HepG2 (cell line): ENCODE measurements at places on chromosomes 2 and 18.

- H3K27ac ChIP-seq: no peak overlapping the region
- no peak overlapping the region for H3K4me3 ChIP-seq
- no peaks in the 10 kb centered on the region for H3K27me3 ChIP-seq
- DNase-seq: no peak
- no peaks in the 10 kb centered on the region for H3K36me3 ChIP-seq
- H3K4me1 ChIP-seq: peaks cover 21% of the 10 kb centered on the region
Measured at GRCh38 chr2:8154270-8154669, 527.6 kb upstream of the ID2 start.

GRCh38 chr2:106904242-106904641, 18.3 kb upstream of the ST6GAL2 start:
- H3K27me3 ChIP-seq: no peaks in the 10 kb centered on the region
- H3K36me3 ChIP-seq: no peaks in the 10 kb centered on the region
- no peak overlapping the region for H3K27ac ChIP-seq
- DNase-seq: no peak

GRCh38 chr18:35041815-35042387, 688 bp downstream of the MAPRE2 start:
- H3K36me3 ChIP-seq: no peaks in the 10 kb centered on the region
- H3K27me3 ChIP-seq: no peaks in the 10 kb centered on the region

DNA sequence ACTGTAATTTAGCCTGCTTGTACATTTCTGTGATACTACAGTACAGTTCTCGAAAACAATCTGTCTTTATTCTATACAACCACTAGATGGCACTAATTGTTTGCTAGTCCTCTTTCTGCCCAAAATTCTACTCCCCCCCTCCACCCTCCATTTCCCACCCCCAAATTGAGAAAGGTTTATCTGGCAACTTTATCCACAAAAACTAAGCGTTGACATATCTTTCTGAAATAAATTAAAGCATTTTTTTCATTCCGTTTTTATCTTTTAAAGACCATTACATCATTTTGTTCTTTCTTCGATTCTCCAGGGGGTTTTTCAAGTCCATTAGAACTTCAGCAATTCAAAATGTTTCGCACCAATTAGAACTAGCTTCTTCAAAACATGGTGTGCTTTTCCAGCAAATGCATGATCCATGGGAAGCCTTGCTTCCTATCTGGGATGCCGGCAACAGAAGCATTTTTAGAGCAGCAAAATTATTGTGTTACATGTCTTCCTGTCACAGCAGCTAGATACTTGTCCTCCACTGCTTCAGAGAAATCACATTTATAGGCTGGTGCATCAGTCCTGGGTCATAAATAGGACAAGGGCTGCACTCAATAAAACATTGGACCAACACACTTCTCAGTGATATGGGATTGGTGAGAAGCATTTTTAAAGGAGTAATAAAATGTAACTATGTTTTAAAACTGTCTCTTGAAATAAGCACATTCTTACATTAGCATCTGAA, 241.3 kb downstream of the PAX3 start:
- H3K27me3 ChIP-seq: no peaks in the 10 kb centered on the region
- no peak overlapping the region for H3K4me3 ChIP-seq
- H3K36me3 ChIP-seq: no peaks in the 10 kb centered on the region
- no peak for DNase-seq
- H3K27ac ChIP-seq: no peak overlapping the region
- H3K4me1 ChIP-seq: no peaks in the 10 kb centered on the region

GRCh38 chr2:95025406-95026319, at the start of gene MAL:
MAL (plus strand) TSS chr2:95025708; CDS start chr2:95025793, 85 bp downstream.
- no peaks in the 10 kb centered on the region for H3K36me3 ChIP-seq
- no peak for DNase-seq
- H3K4me1 ChIP-seq: peaks cover 5% of the 10 kb centered on the region; the same call in 1 of the 2 replicates
- H3K27ac ChIP-seq: no peak within 1 kb of the TSS
- H3K4me3 ChIP-seq: no peak within 1 kb of the TSS
- H3K27me3 ChIP-seq: peaks cover 14% of the 10 kb centered on the region; the same call in 1 of the 2 replicates

DNA sequence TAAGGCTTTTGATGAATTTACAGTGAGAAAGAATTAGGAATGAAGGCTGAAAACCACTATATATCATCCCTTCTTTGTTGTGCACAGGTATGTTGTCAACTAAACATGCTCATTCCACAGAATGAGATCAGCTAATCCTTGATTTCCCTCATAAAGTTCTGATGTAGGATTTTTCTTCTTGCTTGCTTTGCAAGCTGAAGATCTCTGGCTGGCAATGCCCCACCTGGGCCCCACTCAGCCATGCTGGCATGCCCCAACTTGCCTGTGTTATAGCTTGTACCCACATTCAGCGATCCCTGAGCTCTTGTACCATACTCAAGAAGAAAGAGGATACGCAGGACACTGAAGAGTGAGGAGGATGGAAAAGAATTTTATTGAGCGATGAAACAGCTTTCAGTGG, 18.0 kb upstream of the SERPINB11 start:
- no peaks in the 10 kb centered on the region for H3K36me3 ChIP-seq
- H3K27ac ChIP-seq: no peak overlapping the region
- no peak for DNase-seq
- H3K27me3 ChIP-seq: no peaks in the 10 kb centered on the region

- H3K27me3 ChIP-seq: peaks cover 3% of the 10 kb centered on the region
- no peak overlapping the region for H3K27ac ChIP-seq
- H3K36me3 ChIP-seq: no peaks in the 10 kb centered on the region
- H3K4me3 ChIP-seq: no peak overlapping the region
- no peaks in the 10 kb centered on the region for H3K4me1 ChIP-seq
Measured at GRCh38 chr2:2714408-2714807, 383.3 kb upstream of the MYT1L start.

DNA sequence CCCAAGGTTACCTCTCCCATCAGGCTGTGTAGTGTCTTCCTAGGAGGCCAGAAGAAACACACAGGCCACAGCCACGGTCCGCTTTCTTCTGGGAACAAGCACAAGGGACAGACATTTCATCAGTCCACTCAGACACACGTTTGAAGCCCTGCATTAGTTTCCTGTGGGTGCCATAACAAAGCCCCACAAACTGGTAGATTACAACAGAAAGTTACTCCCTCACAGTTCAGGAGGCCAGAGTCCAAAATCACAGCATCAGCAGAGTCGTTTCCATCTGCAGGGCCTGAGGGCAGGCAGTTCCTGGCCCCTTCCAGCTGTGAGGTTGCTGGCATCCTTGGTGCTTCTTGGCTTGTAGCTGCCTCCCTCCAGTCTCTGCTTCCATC, 8.8 kb upstream of the PRLH start:
- no peaks in the 10 kb centered on the region for H3K4me1 ChIP-seq
- H3K27me3 ChIP-seq: peaks cover 5% of the 10 kb centered on the region; the same call in 1 of the 2 replicates
- H3K4me3 ChIP-seq: no peak overlapping the region
- no peak overlapping the region for H3K27ac ChIP-seq
- no peak for DNase-seq

GRCh38 chr18:56083523-56084287, 495.7 kb upstream of the TCF4 start:
- H3K27ac ChIP-seq: no peak overlapping the region
- no peaks in the 10 kb centered on the region for H3K27me3 ChIP-seq
- no peaks in the 10 kb centered on the region for H3K36me3 ChIP-seq
- H3K4me3 ChIP-seq: no peak overlapping the region
- DNase-seq: no peak

DNA sequence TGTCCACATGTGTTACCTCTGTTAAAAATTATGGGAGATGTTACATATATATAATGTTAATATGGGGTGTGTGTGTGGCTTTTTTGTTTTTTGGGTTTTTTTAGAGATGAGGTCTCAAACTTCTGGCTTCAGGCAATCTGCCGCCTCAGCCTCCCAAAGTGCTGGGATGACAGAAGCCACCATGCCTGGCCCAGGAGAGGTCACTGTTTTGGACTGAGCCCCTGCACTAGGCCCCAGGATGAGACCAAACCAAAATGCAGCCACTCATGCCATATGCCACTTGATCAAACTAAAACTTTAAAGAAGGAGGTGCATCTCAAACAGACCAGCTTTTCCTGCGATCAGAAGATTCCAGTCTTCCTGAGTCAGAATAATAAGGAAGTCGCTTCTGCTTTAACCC, 2.5 kb downstream of the ADI1 start:
- H3K27ac ChIP-seq: peak overlapping the region; percentile 2
- H3K4me1 ChIP-seq: peaks cover 68% of the 10 kb centered on the region
- no peak for DNase-seq
- no peak overlapping the region for H3K4me3 ChIP-seq
- H3K36me3 ChIP-seq: peaks cover 15% of the 10 kb centered on the region
- no peaks in the 10 kb centered on the region for H3K27me3 ChIP-seq

DNA sequence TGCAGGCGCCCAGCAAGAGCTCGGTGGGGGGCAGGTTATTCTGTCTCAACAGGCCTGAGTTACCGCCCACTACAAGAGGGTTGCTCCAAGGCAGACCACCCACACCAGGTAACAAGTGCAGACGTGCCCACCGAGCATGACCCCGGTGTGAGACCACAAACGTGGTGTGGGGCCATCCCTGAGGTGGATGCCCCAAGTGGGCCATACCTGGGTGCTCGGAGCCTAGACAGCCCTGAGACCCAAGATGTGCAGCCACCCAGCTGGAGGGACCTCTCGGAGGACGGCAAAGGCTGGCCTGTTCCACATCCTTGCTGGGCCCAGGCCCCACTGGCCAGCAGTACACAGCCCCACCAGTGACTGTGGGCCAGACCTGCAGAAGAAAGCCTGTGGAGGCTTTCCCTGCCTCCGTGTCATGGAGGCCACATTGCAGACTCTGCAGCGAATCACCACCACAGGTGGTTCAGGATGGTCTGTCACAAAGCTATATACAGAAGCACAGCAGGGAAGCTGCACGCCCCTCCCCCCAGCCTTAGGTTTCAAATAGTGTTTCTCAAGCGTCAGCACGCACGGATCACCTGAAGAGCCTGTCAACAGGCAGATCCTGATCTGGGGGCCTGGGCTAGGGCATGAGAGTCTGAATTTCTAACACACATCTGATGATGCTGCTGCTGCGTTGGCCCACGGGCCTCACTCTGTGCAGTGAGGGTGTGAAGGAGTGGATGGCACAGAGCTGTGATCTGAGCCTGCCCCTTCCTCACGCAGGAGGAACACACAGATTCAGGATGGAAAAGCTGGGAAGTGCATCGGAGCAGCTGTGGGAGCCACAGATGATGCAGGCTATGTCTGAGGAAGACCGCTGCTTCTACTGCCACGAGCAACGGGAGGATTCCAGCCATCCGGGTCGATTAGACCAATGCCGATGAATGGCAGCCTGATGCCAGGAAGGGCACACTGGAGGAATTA, 96.8 kb downstream of the UXS1 start:
- no peak overlapping the region for H3K4me3 ChIP-seq
- H3K36me3 ChIP-seq: peaks cover 18% of the 10 kb centered on the region
- no peaks in the 10 kb centered on the region for H3K4me1 ChIP-seq
- no peak overlapping the region for H3K27ac ChIP-seq
- H3K27me3 ChIP-seq: no peaks in the 10 kb centered on the region

- H3K4me3 ChIP-seq: no peak overlapping the region
- H3K4me1 ChIP-seq: no peaks in the 10 kb centered on the region
- H3K27ac ChIP-seq: no peak overlapping the region
- no peak for DNase-seq
- H3K27me3 ChIP-seq: no peaks in the 10 kb centered on the region
Measured at GRCh38 chr18:75728621-75729020, 301.1 kb upstream of the SMIM21 start.

GRCh38 chr2:197297266-197297665, 13.3 kb downstream of the ANKRD44 start:
- H3K4me1 ChIP-seq: no peaks in the 10 kb centered on the region
- H3K27ac ChIP-seq: no peak overlapping the region
- no peak overlapping the region for H3K4me3 ChIP-seq
- H3K36me3 ChIP-seq: no peaks in the 10 kb centered on the region

- no peaks in the 10 kb centered on the region for H3K27me3 ChIP-seq
- H3K27ac ChIP-seq: no peak overlapping the region
- DNase-seq: no peak
- H3K4me1 ChIP-seq: no peaks in the 10 kb centered on the region
Measured at GRCh38 chr18:54130177-54130576, 94.3 kb downstream of the MBD2 start.

- peaks cover 2% of the 10 kb centered on the region; the same call in 1 of the 2 replicates for H3K27me3 ChIP-seq
- H3K4me1 ChIP-seq: peaks cover under 1% of the 10 kb centered on the region; the same call in 1 of the 2 replicates
- no peak overlapping the region for H3K27ac ChIP-seq
- no peak overlapping the region for H3K4me3 ChIP-seq
- no peak for DNase-seq
Measured at GRCh38 chr2:227848146-227848545, 23.3 kb upstream of the DAW1 start.

DNA sequence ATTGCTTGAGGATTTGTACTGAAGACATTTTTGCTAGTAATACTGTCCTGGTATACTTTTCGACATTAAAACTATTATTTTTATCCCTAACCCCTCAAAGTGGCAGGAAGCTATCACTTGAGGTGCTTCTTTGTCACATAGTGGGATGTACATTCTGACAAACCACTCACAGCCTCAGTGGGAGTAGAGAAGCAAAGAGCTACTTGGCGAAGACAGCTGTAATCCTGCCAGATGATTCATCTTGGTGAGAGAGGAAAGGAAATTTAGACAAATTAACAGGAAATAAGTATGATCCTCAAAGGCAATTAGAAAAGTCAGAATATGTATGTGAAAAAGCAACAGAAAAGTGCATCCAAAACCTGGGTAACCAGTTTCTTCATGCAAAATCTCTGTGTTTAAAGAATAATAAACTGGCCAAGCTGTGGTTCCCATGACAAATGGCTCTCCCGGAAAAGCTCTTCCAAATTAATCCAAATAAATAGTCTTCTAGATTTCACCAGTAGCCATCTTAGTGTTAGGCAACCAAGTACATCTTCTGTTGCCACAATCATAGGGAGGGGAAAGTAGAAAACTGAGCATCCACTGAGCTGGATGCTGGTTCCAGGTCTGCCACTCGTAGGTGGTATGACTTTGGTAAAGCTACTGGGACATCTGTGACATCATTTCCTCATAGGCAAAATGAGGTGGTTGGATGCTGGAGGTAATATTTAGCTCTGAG, 308.0 kb upstream of the LYPD1 start:
- no peak for DNase-seq
- no peaks in the 10 kb centered on the region for H3K27me3 ChIP-seq
- no peaks in the 10 kb centered on the region for H3K4me1 ChIP-seq
- H3K27ac ChIP-seq: no peak overlapping the region
